Stimulated activated CD4-positive, alpha-beta T cell treated with anti-CD3 and anti-CD28 coated beads, Interleukin-12 subunit alpha, Interleukin-12 subunit beta, amount 100 ng/mL, for 4 hours (primary cell): ENCODE measurements at places on chromosomes 16 and 17.

GRCh38 chr17:5816491-5817070 lies 232.3 kb upstream of the NLRP1 start:
- DNase-seq: no peak

GRCh38 chr17:19897903-19898302 lies 30.2 kb upstream of the ULK2 start:
- no peak for DNase-seq

DNA sequence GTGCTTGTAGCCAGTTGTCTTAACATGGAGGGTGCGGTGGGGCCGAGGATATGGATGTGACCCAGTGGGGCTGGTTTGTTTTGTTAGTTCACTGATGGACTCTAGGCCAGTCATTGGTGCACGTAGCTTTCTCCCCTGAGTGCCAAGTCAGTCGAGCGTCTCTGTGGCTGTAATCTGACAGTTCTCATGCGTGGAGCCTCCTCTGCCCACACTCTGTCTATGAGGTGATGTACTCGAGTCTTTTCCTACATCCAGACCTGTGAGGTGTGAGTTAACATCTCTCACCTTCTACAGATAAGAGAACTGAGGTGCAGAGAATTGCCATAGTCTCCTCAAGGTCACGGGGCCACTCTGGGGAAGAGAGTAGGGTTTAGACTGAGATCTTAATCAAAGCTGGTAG lies 90.2 kb downstream of the MARCHF10 start:
- no peak for DNase-seq

- DNase-seq: no peak
Observed at GRCh38 chr17:74879308-74879707, 6.5 kb upstream of the FDXR start.

DNA sequence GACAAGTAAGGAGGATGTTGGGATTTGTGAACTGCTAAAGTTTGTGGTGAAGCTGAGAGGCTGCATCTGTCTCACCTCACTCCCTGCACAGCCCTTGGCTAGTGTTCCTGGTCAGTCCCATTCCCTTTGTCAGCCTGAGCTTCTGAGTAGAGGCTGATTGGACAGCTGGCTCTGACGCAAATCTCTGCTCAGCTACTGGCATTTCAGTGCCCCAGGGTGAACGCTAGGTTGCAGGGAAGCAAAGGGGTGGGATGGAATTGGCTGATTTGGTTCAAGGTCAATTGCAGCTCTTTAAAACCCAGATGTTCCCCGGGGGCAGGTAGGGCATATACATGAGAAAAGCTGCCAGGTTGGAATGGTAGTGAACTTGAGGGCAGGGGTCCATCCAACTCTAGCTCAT lies 23.1 kb upstream of the CNOT1 start:
- no peak for DNase-seq

GRCh38 chr16:4392382-4393239 lies 21.0 kb downstream of the VASN start:
- DNase-seq: no peak

GRCh38 chr16:86755571-86756006 lies 177.2 kb downstream of the FOXL1 start:
- no peak for DNase-seq

- DNase-seq: no peak
Observed at GRCh38 chr16:57482845-57483545, 3.3 kb downstream of the DOK4 start.

DNA sequence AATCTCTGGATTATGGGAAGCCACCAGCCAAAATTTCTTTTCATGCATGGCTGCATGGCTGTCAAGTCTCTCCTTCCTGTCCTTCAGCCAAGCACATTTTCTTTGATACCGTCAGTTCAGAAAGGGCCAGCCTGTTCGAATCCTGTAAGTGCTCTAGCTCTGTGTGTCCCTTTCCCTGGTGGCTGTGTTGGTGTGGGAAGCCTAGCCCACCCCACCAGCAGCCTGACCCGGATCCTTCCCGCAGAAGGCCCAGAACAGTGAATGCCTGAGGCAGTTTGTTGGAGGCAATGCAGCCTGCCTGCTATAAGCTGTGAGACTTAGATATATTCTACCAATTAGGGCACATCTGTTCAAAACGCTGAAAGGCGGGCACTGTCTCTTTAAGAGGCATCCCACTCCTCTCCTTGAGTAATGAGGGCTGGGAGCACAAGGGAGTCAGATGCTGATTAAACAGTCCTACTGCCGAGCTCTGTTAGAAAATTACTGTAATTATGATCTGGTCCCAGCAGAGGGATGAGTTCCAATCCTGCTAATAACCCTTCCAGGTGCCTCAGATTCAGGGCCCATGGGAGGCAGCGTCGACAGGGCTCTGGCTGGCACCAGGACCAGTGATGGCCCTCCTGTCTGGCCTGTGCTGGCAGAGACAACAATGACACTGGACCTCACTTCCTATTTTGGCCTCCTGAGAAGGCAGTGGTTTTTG lies 18.4 kb downstream of the SNX11 start:
- DNase-seq: no peak

- no peak for DNase-seq
Observed at GRCh38 chr17:47879776-47880454, 16.1 kb upstream of the SP2 start.

DNA sequence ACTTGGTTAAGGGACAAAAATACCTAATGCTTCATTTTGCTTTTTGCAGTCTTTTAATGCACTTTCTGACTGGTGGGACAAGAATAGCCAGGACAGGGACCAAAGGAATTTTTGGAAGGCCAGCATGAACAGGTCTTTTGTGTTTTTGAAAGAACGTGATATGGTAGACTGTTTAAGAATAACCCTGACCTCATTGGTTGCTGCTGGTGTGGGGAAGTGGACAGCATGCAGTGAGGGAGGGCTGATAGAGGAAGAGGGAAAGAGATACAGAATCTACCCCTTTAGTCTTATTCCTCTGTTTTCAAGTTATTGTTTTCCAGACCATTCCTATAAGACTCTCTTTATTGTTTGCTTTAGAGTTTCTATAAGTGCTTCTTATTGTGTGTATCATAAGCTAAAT lies 816.2 kb downstream of the CDH11 start:
- DNase-seq: no peak

DNA sequence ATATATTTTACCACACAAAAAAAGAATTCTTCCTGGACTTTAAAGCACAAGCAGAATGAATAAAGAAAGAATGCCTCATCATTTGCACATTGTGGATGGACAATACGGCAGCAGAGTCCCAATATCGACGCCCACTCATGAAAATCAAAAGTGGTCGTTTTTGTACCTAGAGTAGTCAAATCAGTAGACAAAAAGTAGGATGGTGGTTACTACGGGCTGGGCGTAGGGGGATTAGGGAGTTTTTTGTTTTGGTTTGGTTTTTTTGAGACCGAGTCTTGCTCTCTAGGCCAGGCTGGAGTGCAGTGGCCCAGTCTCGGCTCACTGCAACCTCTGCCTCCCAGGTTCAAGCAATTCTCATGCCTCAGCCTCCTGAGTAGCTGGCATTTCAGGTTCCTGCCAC lies 8.6 kb upstream of the CENPV start:
- no peak for DNase-seq

DNA sequence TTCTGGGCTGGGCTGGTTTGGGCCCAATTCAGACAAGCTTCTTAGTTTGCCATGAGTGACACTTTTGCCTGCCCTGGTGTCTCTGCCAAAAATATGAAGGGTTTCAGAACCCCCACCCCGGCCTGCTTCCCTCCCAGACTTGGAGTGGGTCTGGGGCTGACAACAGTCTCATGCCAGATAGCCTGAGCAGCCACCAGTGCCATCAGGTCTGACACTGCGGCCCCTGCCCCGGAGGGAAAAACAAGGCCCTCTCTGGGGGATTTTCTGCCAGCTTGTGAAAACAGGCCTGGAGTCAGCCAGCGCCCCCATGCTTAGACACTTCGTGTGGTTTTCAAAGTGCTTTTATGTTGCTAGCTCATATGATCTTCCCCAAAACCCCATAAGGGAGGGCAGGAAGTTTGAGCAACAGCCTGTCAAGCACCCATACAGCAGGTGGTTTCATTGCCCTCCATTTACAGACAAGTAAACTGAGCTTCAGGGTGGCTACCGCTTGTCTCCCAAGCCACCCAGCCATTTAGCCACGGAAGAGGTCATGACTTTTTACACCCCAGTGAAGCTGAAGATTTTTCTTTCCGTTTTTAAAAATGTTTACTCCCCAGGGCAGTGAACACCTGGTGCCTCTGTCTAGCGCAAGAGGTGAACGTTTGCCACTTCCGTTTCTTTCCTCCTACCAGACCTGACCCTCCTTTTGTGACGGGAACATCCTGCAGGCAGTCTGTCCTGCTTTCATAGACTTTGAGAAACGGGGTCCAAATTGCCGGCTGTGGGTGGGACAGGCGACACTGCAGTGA lies 300.6 kb downstream of the SEC14L1 start:
- DNase-seq: no peak
